ENCODE measurements at places on chromosomes 5 and 9. TPM values are rescaled to one million over a fixed set of nuclear protein-coding genes. Genes with fewer than 3 reads are reported as not detected.

DNA sequence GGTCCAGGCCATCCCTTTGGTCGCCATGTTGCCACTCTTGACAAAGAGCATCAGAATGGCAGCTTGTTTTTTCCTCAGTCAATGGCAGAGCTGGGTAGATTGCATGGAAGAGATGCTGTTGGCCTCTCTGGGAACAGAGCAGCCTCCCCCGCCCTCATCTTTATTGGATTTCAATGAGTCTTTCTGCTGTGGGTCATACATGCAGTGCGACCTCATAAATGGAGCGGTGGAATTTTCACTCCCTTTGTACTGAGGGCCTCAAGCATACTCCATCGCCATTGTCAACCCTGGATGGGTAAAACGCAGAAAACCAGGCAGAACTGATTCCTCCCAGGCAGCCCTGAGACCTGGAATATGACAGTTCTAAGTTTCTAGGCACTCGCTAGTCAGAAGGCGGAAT lies 71.8 kb downstream of the ZNF618 start:
- H3K4me1 ChIP-seq, result peaks cover 11% of the 10 kb centered on the region
- no peaks in the 10 kb centered on the region for H3K27me3 ChIP-seq
- no peak overlapping the region for H3K4me3 ChIP-seq
- H3K36me3 ChIP-seq, result no peaks in the 10 kb centered on the region
- no peak overlapping the region for H3K27ac ChIP-seq

Gene GLRA1
- not detected for total RNA-seq

- peaks cover 31% of the 10 kb centered on the region for H3K4me1 ChIP-seq
- H3K4me3 ChIP-seq, result no peak overlapping the region
- H3K27me3 ChIP-seq, result no peaks in the 10 kb centered on the region
- H3K27ac ChIP-seq, result no peak overlapping the region
- peak; percentile 21 for DNase-seq
Observed at GRCh38 chr5:158725297-158725851, 374.3 kb downstream of the EBF1 start.

DNA sequence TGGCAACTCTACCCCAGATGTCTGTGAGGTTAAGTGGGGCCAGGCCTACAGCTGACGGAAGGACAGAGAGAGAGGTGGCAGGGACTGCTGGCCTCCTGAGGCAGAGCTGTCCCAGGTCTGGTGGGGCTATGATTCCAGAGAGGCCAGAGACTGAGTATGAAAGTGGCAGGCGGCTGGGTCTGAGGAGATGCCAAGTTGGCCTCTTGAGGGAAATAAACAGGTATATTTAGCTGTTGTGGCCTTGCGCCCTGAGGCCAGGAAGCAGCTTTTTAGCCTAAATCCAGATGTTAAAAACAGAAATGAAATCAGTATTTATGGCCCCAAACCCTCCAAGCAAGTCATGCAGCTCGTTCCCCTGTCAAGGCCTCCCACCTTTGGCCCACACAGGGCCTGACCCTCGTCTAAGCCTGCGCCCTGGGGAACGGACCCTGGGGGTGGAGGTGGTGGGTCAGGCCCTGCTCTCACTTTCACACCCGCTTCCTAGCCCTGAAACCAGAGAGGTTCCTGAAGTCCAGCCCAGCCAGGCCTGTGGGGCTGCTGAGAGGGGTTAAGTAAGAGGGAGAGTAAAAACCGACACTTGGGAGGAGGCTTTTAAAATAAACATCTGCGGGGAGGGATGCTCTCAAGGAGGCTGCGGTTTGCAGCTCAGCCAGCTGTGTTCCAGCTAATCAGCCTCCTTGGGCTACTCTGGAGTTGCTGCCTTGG lies 18.7 kb downstream of the PCDHGC5 start:
- H3K27ac ChIP-seq, result peak overlapping the region; percentile 97
- peaks cover 37% of the 10 kb centered on the region for H3K4me1 ChIP-seq
- DNase-seq, result peak; percentile 91
- H3K36me3 ChIP-seq, result 0 out of 2 replicates have a peak, but pooled peaks cover 3% of the 10 kb centered on the region
- peak overlapping the region; percentile 67 for H3K4me3 ChIP-seq

GRCh38 chr5:131001507-131001906 lies 163.5 kb downstream of the HINT1 start:
- no peaks in the 10 kb centered on the region for H3K27me3 ChIP-seq
- no peaks in the 10 kb centered on the region for H3K4me1 ChIP-seq
- no peaks in the 10 kb centered on the region for H3K36me3 ChIP-seq
- no peak for DNase-seq

GRCh38 chr5:111996574-111996973 lies 239.6 kb upstream of the NREP start:
- H3K36me3 ChIP-seq, result no peaks in the 10 kb centered on the region
- no peaks in the 10 kb centered on the region for H3K27me3 ChIP-seq
- peaks cover 48% of the 10 kb centered on the region for H3K4me1 ChIP-seq
- no peak for DNase-seq
- peak overlapping the region; percentile 84 for H3K27ac ChIP-seq

Gene LRRC70
- 0.51 TPM for total RNA-seq

DNA sequence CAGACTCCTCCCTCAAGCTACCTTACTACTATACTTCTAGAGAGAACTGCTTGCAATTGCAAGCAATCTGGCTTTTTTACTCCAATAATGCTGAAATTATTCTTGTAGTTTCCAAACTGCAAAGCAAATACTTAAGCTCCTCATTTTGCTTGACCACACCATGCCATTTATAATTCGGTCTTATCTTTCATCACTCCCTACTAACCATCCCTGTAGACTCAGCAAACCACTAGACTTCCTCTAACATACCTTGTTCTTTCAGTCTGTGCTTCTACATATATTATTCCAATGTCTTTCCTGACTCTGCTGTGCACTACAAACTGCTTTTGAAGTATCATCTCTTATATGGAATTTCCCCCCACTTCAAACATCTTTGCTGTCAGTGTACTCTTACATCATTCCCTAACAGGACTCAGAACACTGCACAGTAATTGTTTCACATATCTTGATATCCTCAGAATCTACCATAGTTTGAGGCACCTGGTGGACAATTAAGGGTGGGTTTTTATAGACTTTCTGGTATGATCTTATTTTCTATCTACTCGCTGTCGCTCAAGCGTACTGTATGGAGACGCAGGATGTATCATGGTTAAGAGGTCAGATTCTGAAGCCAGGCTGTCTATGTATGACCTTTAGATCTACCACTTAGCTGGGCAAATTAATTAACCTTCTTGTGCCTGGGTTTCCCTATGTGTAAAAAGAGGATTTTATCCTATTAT lies 2.8 kb downstream of the IL6ST start:
- peak; percentile 35 for DNase-seq
- peak overlapping the region; percentile 97 for H3K4me3 ChIP-seq
- peaks cover 40% of the 10 kb centered on the region for H3K4me1 ChIP-seq
- no peaks in the 10 kb centered on the region for H3K27me3 ChIP-seq

Gene GARIN3
- not detected for total RNA-seq

- H3K4me3 ChIP-seq, result no peak overlapping the region
- no peak for DNase-seq
- no peaks in the 10 kb centered on the region for H3K36me3 ChIP-seq
- H3K27me3 ChIP-seq, result no peaks in the 10 kb centered on the region
- no peak overlapping the region for H3K27ac ChIP-seq
Observed at GRCh38 chr5:83750749-83751148, 30.1 kb upstream of the HAPLN1 start.

DNA sequence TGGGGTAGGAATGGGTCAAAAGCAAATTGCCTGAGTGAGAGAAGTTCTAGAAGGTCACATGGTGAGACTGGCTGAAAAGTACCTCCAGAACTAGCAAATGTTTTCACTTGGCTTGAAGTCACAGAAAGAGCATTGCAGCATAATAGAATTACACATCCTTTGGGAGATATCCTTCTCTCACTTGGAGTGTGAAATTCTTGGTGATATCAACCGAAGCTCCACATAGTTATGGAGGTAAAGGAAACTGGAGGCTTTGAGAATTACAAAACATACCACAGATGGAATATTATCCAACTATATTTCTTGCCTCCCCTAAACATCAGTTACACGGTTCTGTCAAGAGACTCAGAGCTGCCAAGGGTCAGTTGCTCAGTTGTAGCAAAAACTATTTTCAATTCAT lies 182.4 kb downstream of the SEMA5A start:
- peak; percentile 48 for DNase-seq
- no peaks in the 10 kb centered on the region for H3K36me3 ChIP-seq
- H3K27me3 ChIP-seq, result no peaks in the 10 kb centered on the region
- peaks cover 31% of the 10 kb centered on the region for H3K4me1 ChIP-seq
- H3K27ac ChIP-seq, result peak overlapping the region; percentile 11

GRCh38 chr5:28714907-28715698 lies 1676.7 kb upstream of the CDH9 start:
- no peak overlapping the region for H3K27ac ChIP-seq
- H3K4me1 ChIP-seq, result no peaks in the 10 kb centered on the region
- DNase-seq, result no peak
- no peaks in the 10 kb centered on the region for H3K27me3 ChIP-seq
- no peak overlapping the region for H3K4me3 ChIP-seq

GRCh38 chr5:10797261-10797660 lies 36.2 kb upstream of the DAP start:
- H3K27ac ChIP-seq, result no peak overlapping the region
- H3K27me3 ChIP-seq, result peaks cover 12% of the 10 kb centered on the region
- H3K4me3 ChIP-seq, result no peak overlapping the region
- peak; percentile 63 for DNase-seq
- no peaks in the 10 kb centered on the region for H3K36me3 ChIP-seq

DNA sequence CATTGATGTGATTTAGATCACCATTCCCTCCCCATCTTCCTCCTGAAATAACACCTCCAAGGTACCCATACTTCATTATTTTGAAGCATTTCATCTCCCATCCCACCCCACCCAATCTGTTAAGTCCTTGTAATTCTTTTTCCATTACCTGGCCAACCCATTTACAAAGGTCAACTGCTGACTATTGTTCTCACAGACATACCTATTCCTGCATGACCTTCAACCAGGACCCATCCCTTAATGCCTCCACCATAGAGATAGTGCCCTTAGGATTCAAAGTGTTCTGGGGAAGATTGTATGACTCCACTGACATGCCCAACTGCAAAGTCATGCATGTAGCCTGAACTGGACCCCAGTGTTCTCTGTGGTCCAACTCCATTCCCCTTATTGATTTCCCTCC lies 91.2 kb downstream of the NLN start:
- H3K4me3 ChIP-seq, result no peak overlapping the region
- no peaks in the 10 kb centered on the region for H3K27me3 ChIP-seq
- peaks cover 23% of the 10 kb centered on the region for H3K36me3 ChIP-seq
- H3K4me1 ChIP-seq, result peaks cover 35% of the 10 kb centered on the region
- DNase-seq, result no peak
- H3K27ac ChIP-seq, result no peak overlapping the region

DNA sequence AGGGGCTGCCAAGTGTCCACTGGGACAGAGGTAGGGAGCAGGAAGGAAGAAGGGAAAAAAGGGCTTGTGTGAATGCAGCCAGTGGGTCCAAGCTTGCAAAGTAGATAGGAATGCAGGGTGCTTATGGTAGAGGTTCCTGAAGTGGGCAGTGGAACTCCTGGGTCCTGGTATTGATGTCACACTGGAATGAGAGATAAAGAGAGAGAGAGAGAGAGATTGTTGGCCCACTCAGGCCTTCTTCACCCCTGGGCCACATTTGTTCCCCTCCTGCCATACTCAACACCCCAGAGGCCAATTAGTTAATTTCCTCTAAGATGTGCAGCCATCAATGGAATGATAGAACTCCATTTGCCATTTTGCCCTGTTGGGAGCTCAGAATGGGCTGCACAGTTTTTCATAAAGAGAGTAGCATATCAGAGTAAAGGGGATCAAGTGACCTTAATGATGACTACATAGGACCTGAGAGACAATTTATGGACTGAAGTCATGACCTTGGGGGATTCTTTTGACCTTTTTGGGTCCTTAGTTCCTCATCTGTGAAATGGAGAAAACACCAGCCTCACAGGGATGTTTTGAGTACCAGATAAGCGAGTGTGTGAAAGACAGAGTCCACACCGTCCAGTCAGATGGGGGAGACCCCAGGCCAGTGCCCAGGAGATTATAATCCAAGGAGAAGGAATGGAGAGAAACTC lies 52.9 kb downstream of the PPARGC1B start:
- peaks cover 6% of the 10 kb centered on the region for H3K4me1 ChIP-seq
- no peaks in the 10 kb centered on the region for H3K36me3 ChIP-seq
- H3K27ac ChIP-seq, result no peak overlapping the region
- DNase-seq, result no peak
- H3K4me3 ChIP-seq, result no peak overlapping the region
- H3K27me3 ChIP-seq, result no peaks in the 10 kb centered on the region

DNA sequence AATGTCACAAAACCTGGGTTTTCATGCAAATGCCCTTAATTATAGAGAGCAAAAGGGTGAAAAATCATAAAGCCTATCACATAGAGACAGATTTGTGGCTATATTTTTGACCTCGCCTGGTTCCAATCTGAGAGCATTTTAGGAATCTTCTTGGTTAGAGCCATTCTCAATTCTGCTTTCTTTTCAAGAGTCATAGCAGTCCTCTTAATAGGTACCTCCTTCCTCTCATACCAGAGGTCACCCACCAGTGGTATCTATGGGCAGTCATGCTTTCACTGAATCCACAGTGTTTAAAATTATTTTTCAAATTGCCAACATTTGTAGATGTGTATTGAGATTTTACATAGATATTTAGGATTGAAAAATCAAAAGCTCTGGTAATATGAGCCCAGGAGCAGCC lies 215.5 kb downstream of the DAB2IP start:
- H3K27ac ChIP-seq, result no peak overlapping the region
- H3K27me3 ChIP-seq, result no peaks in the 10 kb centered on the region
- no peaks in the 10 kb centered on the region for H3K36me3 ChIP-seq
- H3K4me3 ChIP-seq, result no peak overlapping the region
- H3K4me1 ChIP-seq, result peaks cover 22% of the 10 kb centered on the region

DNA sequence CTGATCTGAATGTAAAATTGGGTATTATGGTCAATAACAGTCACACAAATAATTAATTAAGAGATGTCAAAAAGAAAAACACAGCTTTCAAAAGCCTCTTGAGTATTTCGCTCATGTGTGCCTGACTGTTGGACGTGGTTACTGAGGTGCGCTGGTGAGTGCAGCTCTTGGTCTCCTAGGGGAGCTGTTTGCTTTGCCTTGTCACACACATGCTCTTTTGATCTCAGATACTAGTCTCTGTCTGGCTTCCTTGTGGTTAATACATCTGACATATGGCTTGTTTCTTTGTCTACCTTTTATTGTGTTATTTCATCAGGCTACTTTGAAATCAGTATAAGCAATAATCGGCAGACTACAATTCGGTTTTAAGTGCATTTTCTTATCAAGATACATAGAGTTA lies 51.5 kb downstream of the PCSK1 start:
- no peaks in the 10 kb centered on the region for H3K36me3 ChIP-seq
- no peak overlapping the region for H3K4me3 ChIP-seq
- no peaks in the 10 kb centered on the region for H3K27me3 ChIP-seq
- no peak for DNase-seq
- H3K27ac ChIP-seq, result no peak overlapping the region

Measured in GM23248 (cell line).